Activated CD4-positive, alpha-beta T cell treated with anti-CD3 and anti-CD28 coated beads, Interleukin-2, amount 10 ng/mL, durations not matched to agents 24 days and 14 days (primary cell): ENCODE measurements at places on chromosomes 1 and 21. TPM values are rescaled to one million over a fixed set of nuclear protein-coding genes. Genes with fewer than 3 reads are reported as not detected.
A peak's percentile ranks its signal among the peaks of the same experiment; 100 is the strongest.

GMEB1 gene
- total RNA-seq: 26.1 and 26.3 TPM in 2 replicates

MTOR gene
- 48.1 and 54.4 TPM in 2 replicates for total RNA-seq

UTS2 gene
- not detected in 2 replicates for total RNA-seq

- H3K4me1 ChIP-seq: no peaks in the 10 kb centered on the region
- no peaks in the 10 kb centered on the region for H3K36me3 ChIP-seq
- peaks cover 9% of the 10 kb centered on the region for H3K27me3 ChIP-seq
- no peak for DNase-seq
- H3K4me3 ChIP-seq: no peak overlapping the region
Measured at GRCh38 chr21:35953597-35953996, 106.7 kb downstream of the SETD4 start.

DNA sequence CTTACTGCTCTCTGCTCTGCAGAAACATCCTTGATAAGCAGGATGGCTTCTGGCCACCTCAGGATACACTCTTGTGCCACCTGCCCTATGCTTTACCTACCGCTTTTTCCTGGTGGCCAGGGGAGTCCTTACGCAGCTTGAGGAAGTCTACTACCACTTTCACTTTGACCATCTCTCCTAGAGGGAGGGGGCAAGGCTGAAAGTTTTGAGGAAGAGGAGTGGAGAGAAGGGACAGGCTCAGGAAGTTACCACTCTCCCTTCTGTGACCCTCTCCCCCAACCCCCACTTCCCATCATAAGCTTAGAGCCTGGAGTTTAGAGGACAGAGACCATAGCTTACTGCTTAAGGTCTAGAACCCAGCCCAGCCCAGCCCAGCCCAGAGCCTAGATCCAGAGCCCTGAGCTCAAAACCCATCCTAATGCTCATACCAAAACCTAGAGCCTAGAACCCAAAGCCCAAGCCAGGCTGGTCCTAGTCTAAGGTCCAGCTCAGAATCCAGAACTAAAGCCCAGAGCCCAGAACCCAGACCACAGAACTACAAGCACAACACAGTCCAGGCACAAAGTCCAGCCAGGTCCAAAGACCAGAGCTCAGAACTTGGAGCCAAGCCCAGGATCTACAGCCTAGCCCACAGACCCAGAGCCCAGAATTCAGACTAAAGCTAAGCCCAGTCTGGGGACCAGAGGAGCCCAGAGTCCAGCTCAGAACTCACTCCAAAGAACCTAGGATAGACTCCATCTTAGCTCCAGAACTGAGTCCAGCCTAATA is 18.0 kb upstream of the MFSD2A start:
- H3K4me1 ChIP-seq: peaks cover 3% of the 10 kb centered on the region
- no peaks in the 10 kb centered on the region for H3K36me3 ChIP-seq
- H3K4me3 ChIP-seq: no peak overlapping the region
- DNase-seq: no peak

DNA sequence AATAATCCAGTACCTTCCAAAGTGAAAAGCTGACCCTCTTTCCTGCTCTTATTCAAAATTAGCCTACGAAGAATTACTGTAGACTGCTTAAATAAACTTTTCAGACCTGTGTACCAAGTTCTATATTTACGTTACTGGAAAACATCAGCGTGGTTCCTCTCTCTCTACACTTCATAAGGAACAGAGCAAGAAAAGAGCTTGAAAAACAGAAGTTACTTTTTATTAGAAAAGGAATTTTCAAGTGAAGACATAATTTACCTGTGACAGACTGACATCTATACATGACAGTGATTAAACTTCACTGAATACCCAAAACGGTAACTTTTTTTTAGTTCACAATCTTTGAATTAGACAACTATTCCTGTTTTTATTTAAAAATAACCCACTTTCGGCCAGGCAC is 2.7 kb downstream of the ENAH start:
- H3K4me1 ChIP-seq: peaks cover 10% of the 10 kb centered on the region
- no peak for DNase-seq
- no peak overlapping the region for H3K4me3 ChIP-seq

- no peaks in the 10 kb centered on the region for H3K27me3 ChIP-seq
- no peak overlapping the region for H3K4me3 ChIP-seq
- no peak overlapping the region for H3K27ac ChIP-seq
- H3K36me3 ChIP-seq: peaks cover 9% of the 10 kb centered on the region
- peaks cover 5% of the 10 kb centered on the region for H3K4me1 ChIP-seq
- DNase-seq: no peak
Measured at GRCh38 chr1:21012937-21013336, 163.8 kb downstream of the EIF4G3 start.

DNA sequence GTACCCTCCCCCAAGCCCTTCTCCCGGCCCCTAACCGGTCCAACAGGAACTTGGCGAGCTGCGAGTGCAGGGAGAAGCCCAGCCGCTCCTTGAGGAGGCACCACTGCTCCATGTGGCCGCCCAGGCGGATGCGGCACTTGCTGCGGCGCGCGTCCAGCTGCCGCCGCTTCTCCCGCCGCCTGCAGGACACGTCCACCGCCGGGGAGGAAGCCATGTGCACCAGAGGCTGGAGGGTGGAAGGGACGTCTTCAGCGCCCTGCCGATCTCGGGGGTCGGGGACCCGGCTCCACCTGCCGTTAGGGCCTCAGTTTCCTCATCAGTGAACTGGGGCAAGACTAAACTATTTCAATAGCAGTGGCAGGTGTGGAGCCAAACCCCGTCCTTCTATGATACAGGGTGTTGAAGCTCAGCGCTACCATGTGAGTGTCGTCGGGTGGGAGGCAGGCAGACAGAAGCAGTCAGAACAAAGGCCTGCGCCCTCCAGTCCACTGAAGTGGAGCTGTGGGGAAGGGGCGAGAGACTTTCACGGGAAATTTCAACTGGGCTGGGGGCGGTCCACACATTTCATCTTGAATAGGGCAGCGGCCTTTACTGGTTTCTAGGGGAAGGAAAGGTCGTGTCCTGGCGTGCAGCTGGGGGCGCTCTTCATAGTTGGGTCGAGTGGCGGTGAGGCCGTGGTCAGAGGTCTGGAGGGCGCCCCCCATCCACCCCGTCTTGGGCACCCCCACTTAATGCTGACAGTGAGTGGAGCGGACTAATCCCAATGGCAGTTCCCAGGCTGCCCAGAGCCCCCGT is 592 bp downstream of the ZNF692 start:
- H3K36me3 ChIP-seq: peaks cover 34% of the 10 kb centered on the region
- H3K27ac ChIP-seq: peak overlapping the region; percentile 98
- no peaks in the 10 kb centered on the region for H3K27me3 ChIP-seq
- peak; percentile 84 for DNase-seq
- H3K4me3 ChIP-seq: peak overlapping the region; percentile 96
- peaks cover 50% of the 10 kb centered on the region for H3K4me1 ChIP-seq

DNA sequence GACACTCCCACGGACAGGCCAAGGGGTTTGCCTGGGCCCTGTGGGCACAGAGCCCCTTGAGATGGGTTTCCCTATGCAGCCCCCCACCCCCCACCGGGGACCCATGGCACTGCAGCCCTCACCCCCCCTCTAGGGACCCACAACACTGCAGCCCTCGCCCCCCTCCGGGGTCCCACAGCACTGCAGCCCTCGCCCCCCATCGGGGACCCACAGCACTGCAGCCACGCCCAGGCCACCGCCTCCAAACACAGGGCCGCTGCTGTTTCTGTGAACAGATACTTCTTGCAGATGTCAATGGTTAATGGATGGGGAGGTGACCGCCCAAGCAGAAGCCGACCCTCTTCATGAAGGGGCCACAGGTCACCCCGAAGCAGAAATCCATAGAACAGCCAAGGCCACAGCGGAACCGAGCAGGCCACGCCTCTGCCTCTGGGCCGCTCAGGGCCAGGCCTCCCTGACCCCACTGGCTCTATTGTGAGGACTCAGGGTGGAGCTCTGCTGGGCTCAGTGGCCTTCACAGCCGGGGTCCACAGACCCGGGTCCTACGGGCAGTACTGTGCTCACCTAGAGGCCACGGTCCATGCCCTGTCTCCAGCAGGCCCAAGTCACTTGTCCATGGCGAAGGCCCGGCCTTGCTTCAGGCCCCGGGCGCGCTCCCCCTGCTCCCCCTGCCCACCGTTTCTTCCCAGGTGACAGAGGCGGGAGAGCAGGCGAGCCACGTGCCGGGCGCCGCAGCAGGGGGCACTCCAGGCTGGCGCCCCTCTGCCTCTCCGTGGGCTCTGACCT is 4.1 kb upstream of the POFUT2 start:
- no peak overlapping the region for H3K4me3 ChIP-seq
- DNase-seq: no peak

- no peaks in the 10 kb centered on the region for H3K36me3 ChIP-seq
- H3K4me3 ChIP-seq: no peak overlapping the region
- DNase-seq: no peak
- no peaks in the 10 kb centered on the region for H3K27me3 ChIP-seq
Measured at GRCh38 chr1:217029281-217030157, 306.3 kb upstream of the ESRRG start.

GRCh38 chr1:32878183-32878582 is 7.5 kb upstream of the FNDC5 start:
- no peaks in the 10 kb centered on the region for H3K36me3 ChIP-seq
- no peaks in the 10 kb centered on the region for H3K4me1 ChIP-seq
- H3K27me3 ChIP-seq: peaks cover 27% of the 10 kb centered on the region

DNA sequence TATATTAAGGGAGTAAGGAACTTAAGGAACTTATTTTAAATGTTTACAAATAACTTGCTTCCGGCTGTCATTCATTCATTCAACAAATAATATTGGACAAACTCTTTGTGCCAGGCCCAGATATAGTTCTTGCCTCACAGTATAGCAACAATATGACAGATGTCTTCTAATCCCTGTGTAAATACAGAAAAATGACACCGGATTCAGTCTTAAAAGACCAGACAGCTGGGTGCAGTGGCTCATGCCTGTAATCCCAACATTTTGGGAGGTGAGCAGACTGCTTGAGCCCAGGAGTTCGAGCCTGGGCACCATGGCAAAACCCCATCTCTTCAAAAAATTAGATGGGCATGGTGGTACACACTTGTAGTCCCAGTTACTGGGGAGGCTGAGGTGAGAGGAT is 23.7 kb downstream of the EIF2B3 start:
- H3K4me3 ChIP-seq: no peak overlapping the region
- H3K36me3 ChIP-seq: peaks cover 11% of the 10 kb centered on the region
- H3K4me1 ChIP-seq: no peaks in the 10 kb centered on the region
- DNase-seq: no peak

GRCh38 chr1:206116873-206117150 is 376 bp downstream of the AVPR1B start:
- H3K27me3 ChIP-seq: peaks cover 67% of the 10 kb centered on the region
- peaks cover 2% of the 10 kb centered on the region for H3K4me1 ChIP-seq
- H3K4me3 ChIP-seq: peak overlapping the region; percentile 17

DNA sequence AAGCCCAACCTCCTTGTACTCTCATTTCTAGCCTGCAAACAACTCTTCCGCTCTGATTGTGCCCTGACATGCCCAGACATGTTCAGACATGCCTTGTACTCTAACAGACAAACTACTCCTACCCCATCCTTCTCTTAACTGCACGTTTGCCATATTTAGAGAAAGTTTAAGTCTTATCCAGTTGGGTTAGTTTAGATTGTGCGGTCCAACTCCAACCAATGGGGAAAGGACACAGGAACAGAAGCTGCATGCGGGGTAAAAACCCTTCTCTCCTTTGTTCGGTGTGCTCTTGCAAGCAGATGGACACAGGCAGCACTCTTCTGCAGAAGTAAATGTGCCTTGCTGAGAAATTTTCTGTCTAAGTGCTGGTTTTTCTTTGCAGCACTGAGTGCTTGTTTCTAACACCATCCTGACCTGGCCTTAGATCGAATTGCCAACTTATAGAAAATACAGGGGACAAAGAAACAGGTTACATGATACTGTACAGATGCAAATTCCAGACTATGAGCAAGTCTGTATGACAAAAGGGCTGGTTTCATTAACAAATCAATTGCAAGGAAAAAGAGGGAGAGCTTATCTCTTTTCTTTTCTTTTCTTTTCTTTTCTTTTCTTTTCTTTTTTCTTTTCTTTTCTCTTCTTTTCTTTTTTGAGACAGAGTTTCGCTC is 35.8 kb upstream of the IFNGR2 start:
- peak; percentile 61 for DNase-seq
- H3K36me3 ChIP-seq: peaks cover 16% of the 10 kb centered on the region
- H3K4me1 ChIP-seq: peaks cover 5% of the 10 kb centered on the region
